Stimulated activated CD8-positive, alpha-beta memory T cell treated with anti-CD3 and anti-CD28 coated beads, Interleukin-2, amount 100 ng/mL, for 1 hour (primary cell): ENCODE measurements at places on chromosomes 12 and 14.

- no peak for DNase-seq
Observed at GRCh38 chr14:51638071-51638944, 13.4 kb upstream of the FRMD6 start.

DNA sequence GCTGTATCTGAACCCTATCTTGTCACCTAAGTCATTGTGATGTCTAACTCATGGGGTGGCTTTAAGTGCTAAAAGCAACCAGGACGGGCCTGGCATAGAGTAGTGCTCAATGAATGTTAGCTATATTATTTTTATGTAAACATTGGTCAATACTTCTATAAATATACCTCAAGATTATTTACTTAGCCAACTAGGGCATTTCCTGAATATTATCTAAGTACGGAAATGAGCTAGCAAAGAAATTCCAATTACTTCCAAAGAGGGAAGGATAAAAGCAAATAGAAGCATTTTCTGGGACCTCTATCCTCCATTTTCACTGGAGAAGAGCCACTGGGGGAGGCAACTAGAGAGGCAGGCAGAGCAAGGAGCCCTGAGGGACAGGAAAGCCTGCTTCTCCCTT, 20.6 kb downstream of the CCDC92 start:
- no peak for DNase-seq

DNA sequence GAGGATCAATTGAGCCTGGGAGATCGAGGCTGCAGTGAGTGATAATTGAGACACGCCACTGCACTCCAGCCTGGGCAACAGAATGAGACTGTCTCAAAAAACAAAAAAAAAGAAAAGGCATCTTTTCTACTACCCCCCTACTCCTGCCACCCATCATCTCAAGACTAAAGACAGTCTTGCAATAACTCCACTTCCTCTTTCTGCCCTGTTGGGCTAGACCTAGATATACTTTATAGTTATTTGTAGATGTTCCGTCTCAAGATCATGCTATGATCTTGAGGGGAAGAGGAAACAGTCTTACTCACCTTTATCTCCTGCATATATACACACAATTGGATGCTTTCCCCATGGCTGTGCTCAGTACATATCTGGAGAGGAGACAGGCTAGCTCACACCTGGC, 12.1 kb upstream of the ESPL1 start:
- no peak for DNase-seq

DNA sequence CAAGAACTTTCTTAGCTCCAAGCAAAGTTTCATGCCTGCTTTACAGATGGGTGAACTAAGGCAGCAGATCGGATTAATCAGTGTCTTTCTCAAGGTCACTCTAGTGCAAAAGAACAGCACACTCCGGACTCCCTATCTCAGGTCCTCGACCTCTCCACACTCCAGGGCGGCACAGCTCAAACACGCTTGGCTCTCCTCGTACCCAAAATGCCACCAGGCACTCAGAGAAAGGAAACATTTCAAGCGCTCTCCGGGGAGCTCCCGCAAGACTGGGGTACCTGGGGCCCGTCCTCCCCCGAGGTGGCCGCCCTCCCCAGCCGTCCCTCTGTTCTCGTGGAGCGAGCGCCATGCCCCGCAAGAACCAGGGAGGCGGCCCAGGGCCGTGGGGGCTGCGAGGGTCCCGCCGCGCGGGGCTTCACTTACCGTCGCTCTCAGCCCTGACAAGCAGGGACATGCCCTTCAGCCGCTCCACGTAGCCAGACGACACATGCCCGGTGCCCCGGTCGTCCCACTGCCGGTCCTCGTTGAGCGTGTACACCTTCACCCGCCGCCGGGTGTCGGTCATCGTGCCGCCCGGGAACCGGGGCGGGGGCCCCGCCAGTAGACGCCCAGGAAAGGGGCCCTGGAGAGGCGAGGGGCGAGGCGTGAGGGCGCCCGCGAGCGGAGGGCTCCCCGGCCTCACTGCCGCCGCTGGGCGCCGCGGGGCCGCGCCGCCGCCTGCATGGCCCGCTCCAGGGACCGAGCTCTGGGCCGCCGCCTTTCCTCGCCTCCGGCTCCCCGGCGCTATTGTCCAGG, 830 bp downstream of the PPP4R3A start:
- DNase-seq = no peak

DNA sequence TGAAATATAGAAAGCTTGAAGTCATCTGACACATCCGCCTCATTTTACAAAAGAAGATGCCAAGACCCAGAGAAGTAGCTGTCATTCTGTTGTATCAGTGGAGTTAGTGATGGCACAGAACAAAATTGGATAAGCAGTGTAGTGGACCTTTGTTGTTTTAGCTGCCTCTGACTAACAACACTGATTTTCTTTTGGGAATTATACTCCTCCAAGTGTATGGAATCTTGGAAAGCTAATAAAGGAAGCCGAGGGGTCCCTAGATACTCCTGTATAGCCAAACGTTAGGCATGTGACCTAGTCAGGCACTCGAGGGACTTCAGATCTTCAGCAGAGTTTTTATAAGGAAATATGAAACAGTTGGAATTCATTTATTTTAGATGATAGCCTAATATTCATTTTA, 94.5 kb downstream of the OTOGL start:
- DNase-seq = no peak

DNA sequence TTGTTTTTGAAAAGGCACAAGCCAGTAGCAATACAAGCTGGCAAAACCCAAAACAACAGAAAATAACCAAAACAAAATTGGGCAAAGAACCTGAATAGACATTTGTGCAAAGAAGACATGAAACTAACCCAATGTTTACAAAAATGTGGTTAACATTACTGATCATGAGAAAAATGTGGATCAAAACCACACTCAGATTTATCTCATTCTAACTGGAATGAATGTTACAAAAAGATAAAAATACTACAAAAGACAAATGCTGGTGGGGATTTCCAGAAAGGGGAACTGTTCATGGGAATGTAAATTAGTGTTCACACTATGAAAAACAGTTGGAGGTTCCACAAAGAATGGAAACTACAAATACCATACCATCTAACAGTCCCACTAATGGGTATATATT, 26.6 kb downstream of the ASCL4 start:
- DNase-seq = no peak

DNA sequence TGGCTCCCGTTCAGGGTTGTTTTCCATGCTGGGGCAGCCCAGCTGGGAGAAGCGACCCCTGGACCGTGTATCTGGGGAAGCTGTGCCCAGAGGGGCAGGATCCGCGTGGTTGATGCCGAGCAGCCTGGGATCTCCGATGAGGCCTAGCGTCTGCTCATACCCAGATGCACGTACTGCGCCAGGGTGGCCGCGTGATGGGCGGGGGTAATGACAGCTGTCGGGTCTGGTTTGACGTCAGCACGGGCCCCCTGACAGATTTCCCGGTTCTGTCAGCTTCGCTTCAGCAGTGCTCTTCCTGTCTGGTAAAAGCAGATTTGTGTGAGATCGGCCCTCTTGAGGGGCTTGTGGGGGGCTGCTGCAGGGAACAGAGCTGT, 147.3 kb downstream of the TSPAN9 start:
- no peak for DNase-seq

DNA sequence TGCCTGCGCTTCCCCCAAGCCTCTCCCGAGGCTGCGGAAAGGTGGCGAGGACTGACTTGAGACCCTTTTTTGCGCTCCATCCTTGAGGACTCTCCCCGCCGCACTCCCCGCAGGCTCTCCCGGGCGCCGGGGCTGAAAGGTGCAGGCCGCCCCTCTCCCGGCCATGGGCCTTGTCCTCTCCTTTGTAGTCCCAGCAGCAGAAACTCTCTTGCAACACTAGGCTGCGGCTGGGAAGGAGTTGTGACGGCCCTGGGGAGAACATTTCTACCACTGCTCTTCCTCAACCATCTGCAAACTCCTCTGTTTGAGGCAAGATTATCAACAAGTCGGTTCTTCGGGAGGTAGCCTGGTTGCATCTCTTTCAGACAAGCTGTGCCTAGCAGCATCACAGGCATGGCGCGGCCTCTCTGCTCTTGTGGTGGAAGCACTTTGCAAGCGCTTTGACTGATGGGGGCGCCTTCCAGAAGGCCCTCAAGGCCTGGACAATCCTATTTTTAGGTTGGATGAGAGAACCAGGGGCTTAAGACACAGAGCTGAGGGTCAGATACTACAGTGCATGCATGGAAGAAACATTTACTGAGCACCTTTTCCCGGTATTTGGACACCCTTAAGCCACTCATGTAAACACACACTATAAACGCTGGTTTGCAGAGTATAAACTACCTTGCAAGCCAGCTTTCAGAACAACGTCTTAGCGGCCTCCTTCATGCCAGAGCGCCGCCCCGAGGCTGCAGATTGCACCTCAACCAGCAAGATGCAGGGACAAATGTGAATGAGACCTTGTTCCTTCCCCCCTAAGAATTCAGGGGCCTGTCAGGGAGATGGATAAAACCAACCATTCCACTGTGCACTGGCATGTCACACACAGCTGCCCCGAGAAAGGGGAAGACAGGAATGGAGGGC, 1.2 kb upstream of the PRIMA1 start:
- no peak for DNase-seq

DNA sequence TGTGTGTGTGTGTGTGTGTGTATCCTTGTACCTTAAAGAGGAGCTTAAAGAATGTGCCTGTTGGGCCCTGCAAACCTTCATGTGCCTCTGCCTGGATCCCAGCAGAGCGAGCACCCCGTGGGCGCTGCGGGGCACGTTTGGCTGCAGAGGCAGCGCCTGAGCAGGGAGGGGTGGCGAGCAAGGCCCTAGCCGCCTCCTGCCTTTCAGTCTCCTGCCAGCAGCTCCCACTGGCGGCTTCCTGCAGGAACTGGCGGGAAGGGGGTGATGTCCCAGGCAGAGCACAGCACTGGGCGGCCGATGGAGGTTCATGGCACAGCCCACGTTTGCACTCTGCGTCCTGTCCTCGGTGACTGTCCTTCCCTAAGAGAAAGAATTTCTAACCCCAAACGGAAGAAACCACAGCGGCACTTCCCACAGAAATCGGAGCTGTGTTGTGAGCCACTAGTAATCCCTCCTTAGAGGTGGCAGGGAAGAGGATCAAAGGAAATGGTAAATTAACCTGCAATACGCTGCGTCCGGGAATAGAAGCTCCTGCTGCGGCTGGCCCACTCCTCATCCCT, 19.8 kb downstream of the ZBTB42 start:
- DNase-seq = no peak

- no peak for DNase-seq
Observed at GRCh38 chr12:96196781-96197180, 2.6 kb downstream of the ELK3 start.

GRCh38 chr12:76777765-76778216, 13.9 kb downstream of the ZDHHC17 start:
- no peak for DNase-seq

DNA sequence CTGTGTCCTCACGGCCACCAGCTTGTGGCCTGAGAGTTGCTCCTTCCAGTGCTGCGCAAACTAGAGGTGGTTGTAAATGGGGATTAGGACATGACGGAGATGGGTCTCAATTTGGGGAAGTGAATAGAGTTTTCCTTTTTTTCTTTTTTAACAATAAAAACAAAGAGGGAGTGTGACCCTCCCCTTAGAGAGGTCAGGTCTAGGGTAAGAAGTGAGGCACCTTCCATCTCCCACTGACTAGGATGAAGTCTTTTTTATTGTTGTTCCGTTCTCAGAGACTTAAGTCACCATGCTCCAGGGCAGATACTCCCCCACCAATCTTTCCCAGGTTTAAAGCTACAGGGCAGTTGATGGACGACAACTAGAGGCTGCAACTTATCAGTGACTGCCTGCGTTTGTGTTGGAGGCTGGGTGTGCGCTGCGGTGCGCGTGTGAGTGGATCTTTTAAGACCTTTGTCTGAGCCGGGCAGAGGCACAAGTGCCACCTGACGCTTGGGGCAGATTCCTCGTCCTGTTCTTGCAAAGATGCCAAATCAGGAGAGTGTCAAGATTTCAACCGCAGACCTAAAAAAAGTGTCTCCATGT, 2.1 kb upstream of the GSC start:
- DNase-seq = no peak

DNA sequence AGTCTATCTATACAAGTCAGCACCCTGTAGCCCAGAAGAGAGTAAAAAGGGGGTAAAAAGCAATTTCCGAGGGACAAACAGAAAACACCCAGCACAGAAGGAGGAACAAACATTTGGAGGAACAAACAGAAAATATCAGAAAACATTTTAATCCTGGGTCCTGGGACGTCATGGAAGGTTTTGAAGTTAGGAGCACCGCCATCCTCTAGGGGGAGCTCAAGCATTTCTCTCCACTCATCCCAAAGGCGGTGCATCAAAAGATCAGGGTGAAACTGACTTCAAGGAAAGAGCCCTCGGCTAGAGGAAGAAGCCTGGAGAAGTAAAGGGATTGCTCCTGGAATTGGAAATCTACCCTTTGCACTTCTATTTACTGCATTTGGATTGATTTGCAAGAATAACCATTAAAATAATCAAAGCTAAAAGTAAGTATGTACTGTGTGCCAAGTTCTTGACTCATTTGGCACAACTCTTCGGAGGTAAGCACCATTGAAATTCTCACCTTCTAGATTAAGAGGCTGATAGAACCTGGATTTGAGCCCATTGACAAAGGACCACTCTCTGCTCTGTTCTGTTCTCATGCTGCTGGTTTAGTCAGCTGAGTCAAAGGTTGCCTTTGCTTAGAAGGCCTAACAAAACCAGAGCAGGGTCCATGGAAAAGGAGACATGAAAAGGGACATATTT, 17.2 kb upstream of the POC1B start:
- peak; percentile 31 for DNase-seq

GRCh38 chr14:99718031-99718810, 34.1 kb downstream of the CYP46A1 start:
- DNase-seq = no peak

DNA sequence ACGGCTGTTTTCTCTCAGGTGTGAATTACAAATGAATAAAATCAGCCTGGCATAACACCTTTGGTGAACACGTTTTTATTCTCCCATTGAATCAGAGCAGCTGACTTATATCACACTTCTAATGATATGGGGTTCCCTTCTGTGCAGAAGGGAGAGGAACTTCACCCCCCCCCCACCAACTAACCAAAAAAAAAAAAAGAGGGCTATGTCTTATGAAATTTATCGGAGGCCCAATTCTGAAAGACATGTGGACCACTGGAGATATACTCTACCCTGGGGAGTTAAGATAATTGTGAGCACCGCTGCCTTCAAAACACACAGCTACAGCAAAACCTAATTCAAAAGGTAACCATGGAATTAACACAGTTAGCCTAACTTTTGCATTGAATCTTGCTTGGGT, 4.6 kb downstream of the BCL11B start:
- DNase-seq = no peak

- DNase-seq = no peak
Observed at GRCh38 chr12:96098631-96099030, 63.2 kb upstream of the LTA4H start.

DNA sequence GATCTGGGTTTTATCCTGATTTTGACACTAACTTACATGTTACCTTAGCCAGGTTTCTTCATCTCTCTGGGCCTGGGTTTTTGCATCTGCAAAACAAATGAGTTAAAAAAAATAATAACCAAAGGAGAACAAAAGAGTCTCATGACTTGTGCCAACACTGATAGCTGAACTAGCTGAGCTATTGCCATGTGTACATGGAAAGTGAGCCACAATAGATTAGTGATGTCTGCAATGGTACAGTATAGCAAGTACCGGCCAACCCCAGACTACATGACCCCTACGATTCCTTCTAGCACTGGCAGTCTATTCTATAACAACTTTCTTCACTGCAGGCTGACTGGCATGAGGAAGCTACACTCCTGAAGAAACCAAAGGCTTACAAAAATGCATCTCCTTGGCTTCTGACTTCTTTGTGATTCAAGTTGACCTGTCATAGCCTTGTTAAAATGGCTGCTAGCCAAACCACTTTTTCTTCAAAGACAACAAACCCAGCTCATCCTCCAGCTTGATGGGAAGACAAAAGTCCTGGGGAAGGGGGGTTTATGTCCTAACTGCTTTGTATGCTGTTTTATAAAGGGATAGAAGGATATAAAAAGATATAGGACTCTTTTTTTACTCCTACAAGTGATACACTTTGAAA, 123.7 kb downstream of the DAD1 start:
- no peak for DNase-seq

GRCh38 chr12:28268608-28269229, 78.5 kb downstream of the CCDC91 start:
- no peak for DNase-seq
